ENCODE measurements at places on chromosomes 6 and 20.

DNA sequence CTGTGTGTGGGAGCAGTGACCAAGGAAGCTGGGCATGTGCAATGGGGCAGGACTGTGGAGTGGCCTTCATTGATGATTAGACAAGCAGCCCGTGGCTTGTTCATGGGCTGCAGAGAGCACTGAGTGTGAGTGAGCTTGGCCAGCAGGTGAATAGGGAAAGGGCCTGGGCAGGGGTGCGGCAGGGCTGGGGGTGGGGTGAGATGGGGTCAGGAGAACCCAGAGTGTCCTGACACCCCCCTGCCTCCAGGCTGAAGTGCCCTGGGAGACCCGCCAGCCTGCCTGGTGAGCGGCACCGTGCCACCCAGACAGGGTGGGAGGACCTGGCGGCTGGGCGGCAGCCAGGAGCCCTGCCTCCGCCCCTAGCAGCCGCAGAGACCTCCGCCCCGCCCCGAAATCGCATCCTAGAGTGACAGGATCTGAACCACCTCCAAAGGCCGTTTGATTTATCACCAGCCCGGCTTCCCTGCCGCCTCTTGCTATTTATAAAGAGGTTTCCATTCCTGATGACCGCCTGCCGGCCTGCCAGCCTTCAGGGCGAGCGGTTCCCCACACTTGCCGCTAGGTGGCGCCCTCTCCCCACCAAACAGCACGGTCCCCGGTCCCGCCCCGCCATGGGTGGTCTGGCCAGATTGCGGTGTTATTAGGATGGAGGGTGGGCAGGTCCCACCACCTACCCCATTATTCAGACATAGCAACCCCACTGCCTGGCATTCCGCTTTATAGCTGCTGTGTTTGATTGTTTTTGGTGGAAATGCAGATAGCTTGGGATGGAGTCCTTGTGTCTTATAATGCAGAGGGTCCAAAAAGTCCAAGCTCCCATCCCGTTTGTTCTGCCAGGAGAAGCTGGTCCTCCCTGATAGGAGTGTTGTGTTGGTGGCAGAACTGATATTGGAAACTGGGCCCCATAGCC, 3.5 kb downstream of the MYLK2 start:
- peak; percentile 94 for DNase-seq

GRCh38 chr6:43730634-43731033, 39.4 kb upstream of the VEGFA start:
- no peak for DNase-seq

GRCh38 chr20:57698116-57698866, 11.5 kb downstream of the PMEPA1 start:
- DNase-seq: no peak

GRCh38 chr6:393391-394221, 2.1 kb downstream of the IRF4 start:
- peak; percentile 3 for DNase-seq

DNA sequence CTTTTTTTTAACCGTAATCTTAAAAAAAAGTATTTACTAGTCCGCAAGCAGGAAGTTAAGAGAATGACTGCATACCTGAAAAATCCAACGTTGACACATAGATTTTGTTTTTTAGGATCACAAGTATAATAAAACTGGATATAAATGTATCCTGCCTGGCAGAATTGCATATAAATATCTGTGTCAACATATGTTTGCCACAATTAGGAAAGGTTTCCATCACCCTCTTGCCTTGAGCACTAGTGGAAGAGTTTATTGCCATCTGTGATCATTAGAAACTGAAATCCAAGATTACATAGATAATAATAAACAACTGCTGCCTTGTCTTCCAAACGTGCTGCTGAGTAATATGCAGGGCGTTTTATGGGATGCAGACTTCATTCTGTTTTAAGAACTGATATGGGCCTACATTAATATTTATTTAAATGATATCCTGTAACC, 27.9 kb downstream of the PLEKHG1 start:
- no peak for DNase-seq

- DNase-seq: no peak
Measured at GRCh38 chr20:17701826-17702225, 2.1 kb downstream of the BANF2 start.

DNA sequence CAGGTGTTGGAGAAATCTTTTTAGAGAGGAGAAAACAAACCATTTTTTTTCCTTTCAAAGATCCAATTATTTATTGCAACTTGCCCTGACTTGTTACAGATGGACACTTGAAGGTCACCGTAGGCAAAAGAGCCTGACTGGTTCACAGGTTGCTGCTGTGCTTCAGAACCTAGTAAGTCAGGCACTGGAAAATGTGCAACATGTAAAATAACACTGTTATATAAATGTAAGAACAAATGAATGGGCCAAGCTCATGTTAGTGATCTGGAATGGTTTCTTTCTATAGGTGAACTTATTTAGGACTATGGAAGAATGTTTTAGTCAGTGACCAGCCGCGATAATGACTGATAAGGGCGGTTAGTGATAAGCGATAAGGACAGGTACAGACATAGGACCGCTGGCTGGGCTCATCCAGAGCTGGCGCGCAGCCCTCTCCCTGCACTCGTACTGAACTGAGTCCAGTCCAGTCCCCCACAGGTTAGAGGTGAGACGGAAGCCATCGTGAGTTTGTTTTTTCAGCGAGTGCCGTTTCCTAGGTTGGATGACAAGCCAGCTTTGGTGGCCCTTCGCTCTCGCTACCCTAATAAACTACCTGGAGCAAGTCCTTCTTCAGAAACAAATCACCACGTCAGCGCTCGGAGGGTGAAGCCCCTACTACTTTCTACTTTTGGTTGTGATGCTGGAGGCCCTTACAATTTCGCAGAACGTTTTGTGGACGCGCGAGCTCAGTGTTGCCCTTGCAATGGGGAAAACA, 94.4 kb upstream of the PRDM1 start:
- peak; percentile 46 for DNase-seq

DNA sequence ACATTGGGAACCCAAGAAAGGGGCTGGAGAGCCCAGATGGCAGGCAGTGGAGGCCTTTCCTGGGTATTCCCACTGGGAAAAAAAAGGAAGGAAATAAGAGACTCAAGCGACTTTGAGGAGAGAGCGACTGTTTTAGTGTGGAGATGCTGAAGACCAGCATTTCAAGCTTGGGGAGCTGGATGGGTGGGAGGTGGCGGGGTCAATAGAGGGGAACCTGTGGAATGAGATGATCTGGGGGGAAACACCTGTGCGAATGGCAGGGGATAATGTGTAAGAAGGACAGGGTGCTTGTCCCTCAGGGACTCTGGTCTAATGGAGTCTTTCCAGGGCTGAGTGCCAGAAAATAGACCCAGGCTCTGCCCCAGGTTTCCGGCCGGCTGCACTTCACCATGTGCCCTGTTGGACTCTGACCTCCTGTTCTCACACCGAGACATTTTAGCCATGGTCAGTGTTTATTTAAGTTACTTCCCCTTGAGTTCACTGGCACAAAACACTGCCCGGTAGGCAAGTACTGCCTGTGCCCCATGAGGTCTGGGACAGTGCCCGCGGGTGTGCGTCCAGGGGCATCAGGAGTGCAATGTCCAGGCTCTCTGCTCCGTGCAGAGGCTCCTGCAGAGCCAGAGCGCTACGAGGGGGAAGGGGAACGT, 50.4 kb upstream of the NKX2-2 start:
- no peak for DNase-seq

DNA sequence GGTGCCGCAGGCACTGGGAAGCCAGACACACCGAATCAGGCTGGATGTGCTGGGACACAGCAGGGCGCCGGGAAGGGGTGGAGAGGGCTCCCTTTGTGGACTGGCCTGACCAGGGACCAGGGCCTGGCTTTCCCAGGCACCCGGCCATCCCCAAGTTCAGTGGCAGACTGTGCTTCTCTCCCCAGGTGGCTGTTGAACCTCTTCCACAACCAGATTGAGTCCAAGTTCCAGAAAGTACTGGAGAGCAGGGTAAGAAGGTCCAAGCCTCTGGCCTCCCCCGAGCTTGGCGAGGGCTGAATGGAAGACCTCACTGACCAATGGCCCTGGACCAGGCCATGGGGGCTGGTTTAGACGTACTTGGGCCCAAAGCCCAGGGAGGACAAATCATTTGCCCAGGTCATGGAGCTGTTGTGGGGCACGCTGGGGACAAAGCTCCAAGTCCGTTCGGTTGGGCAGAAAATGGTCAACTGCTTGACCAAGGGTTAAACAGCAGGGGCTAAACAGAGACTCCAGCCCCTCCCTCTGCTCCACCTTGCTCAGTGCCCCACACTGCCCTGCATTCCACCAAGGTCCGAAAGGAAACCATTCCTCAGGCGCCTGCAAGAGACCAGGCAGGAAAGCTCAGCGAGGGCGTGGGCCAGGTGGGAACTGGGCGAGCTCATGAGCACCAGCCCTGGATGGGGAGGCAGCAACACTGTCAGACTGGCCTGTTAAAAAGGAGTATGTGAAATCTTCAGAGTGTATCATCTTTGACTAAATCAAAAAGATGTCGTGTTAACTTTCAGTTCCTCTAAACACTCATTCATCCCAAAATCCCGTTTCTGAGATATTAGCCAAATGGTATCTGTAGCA, 9.1 kb downstream of the LBP start:
- DNase-seq: no peak

GRCh38 chr6:47203266-47203937, 106.3 kb downstream of the TNFRSF21 start:
- no peak for DNase-seq

GRCh38 chr6:127219869-127220268, 46.8 kb upstream of the RNF146 start:
- DNase-seq: no peak

GRCh38 chr20:8474027-8474668, 342.1 kb downstream of the PLCB1 start:
- no peak for DNase-seq

DNA sequence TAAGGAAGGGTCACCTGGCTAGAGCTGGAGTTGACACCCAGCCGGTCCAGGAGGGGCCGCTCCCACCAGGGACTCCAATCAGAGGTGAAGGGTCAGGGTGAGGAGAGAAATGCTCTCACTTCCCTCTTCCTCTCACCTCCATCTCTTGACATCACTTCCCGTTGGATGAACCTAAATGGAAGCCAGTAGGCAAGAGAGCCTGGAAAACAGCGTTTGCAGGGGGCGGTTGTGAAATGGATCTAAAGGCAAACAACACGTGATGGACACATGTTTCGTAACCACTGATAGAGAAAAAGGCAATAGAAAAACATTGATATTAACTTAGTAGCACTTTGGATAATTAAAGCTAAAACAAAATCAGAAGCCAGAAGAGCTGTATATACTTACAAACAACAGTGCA, 105.6 kb upstream of the FOXA2 start:
- DNase-seq: no peak

- DNase-seq: peak; percentile 10
Measured at GRCh38 chr20:59403261-59403961, 103.0 kb downstream of the EDN3 start.
